ENCODE measurements at places on chromosomes 11 and 22.

DNA sequence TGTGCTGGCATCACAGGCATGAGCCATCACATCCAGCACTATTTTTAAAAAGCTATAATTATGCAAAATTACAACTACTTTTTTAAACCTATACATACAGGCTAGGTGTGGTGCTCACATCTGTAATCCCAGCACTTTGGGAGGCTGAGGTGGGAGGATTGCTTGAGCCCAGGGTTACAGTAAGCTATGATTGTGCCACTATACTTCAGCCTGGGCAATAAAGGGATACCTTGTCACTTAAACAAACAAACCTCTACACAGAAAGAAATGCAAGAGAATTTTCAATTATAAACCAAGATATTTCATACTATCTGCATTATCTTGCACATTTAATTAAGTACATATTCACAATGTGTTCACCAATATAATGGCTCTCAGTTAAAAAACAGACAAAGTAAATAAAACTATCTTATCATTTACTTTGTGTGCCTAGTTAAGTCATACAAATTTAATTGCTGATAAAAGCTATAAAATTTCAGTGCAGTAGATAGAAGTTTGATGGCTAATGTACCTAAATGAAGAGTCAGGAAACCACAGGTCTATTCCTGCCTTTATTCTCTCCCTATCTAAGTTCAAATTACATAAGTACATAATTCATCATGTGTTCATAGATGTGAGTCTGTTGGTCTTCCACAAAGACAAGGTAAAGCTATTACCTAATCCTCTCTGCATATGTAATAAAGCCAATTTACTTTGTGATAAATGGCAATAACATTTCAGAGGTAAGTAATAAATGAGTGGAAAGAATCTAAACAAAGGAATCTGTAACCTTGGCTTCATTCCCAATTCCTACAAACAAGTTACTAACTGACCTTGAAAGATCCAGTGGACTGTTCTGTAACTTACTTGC is 9.0 kb upstream of the RDX start:
- no peak for DNase-seq

DNA sequence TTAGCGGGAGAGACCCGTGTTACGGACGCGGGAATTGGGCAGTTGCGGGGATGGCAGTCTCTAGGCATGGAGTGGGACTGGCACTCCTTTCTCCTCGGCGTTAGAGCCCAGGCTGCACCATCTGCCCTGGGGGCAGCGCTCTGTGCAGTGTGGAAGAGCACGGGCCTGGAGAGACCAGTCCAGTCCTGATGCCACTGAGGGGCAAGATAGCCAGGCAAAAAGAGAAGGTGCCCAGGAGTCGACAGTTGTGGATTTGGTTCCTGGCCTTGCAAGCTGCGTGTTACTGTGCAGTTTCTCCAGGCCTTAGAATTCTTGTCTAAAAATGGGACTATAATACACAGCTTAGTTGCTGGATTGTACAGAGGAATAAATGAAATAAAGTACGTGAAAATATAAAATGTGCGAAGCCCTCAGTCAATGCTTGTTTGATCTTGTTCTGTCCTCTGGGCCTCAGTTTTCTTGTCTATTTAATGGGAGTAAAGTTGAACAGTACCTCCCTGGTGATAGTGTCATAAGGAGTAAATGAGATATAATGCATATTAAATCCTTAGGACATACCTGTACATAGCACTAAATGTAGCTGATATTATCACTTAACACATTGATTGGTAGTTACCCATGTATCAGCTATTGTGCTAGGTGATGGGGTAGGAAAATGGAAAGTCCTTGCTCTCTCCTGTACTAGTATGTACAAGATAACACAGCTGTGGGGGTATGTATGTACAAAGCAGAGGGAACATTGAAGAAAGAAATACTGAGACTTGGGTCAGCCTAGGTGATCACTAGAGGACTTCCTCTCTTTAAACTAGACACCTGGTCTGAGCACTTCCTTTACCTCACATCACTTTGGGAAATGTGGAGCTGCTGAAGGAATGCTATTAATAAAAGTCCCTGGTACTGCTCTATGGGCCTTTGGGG is 1.2 kb downstream of the ATXN10 start:
- no peak for DNase-seq

DNA sequence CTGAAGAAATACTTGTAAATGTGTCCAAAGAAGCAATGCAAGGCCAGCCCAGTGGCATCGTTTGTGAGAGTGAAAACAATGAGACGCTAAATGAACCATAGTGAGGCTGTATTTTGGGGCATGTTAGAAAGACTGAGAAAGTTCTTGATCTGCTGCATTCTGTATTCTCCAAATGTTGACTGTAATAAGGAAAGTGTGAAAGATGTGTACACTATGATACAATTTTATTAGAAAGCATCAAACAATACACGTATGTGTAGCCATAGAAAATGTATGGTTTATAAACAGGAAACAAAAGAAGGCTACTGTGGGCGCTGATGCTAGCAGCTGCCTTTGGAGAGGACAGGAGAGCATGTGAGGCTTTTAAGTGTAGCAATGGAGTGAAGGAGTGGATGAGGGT is 233.5 kb upstream of the E2F8 start:
- DNase-seq = no peak

DNA sequence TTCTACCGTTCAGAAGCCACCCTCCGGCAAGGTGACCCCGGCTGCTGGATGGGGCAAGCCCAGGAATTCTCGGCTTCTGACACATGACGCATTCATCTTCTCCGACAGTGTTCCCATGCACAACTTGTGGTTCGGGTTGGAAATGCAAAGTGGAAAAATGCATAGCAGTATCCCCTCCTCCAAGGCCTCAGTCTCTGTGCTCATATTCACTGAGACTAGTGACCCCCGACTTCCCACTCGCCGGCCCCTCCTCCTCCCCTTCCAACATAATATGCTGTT is 70.0 kb upstream of the NTM start:
- no peak for DNase-seq

DNA sequence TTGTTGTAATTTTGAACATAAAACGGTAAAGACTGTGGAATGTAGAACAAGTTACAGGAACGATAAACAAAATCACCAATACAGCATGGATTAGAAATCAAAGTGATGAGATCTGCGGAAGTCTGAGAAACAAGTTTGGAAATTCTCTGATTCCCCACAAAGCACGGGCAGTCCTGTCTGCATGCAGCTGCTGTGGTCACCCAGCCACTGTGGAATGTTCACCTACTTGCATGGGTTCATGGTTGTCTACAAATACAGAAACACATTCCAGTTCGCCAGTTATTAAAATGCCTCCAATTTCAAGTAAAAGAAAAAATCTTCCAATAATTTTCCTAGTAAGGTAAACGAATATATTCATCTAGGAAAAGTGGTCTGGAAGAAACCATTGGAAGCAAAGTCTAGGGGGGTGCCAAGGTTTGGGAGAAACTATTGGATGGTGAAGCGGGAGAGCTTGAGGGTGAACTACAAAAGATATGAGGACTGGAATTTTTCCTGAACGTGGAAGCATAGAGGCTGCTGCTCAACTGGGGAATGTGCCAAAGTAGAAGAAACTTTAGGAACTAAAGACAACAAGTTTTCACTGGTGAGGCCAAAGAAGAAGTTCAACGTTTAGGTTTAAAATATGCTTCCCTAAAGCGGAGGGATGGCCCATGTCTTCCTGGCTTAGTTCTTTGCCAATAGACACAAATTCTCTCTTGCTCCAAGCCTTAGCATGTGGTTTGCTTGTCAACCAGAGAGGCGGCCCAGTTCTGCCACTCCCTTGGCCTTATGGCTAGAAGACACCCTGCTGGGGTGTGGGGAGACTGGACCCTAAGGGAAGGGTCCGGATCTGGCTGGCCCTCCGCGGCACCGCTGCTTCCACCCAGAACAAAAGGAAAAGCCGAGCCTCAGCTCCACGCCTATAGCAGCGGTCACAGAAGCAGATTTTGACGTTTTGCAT is 70.2 kb downstream of the CTTN start:
- no peak for DNase-seq

GRCh38 chr11:116610190-116610589 is 162.6 kb downstream of the BUD13 start:
- DNase-seq = no peak

GRCh38 chr11:94788396-94788795 is 20.2 kb downstream of the AMOTL1 start:
- DNase-seq = no peak
